ENCODE measurements at places on chromosomes 5 and 9.

GRCh38 chr5:139762615-139763170 lies 32.9 kb upstream of the PSD2 start:
- no peak for DNase-seq

DNA sequence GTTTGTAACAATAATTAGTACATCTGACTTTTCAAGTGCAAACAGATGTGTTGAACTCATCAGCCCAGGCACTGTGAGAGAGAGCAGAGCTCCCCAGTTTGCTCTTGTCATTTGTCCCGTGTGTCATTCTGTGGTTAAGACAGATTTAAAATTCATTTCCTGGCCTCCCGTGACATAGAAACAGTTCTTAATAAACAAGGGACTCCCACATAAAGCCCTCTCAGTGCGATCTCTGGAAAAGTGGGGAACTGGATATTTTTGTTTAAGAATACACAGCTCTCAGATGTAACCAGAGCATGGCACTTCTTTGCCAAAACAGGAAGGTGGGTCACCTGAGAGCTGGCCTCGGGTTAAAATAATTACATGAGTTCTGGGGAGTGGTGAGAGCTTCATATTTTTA lies 58.6 kb downstream of the PRKACG start:
- no peak for DNase-seq

- DNase-seq: no peak
Observed at GRCh38 chr9:74499770-74500583, 2.8 kb downstream of the RORB start.

GRCh38 chr9:94286116-94286515 lies 27.0 kb downstream of the ZNF169 start:
- no peak for DNase-seq

GRCh38 chr9:34124926-34125325 lies 1.6 kb downstream of the DCAF12 start:
- DNase-seq: no peak

Data from HuH-7.5 (cell line).